ENCODE measurements at places on chromosomes 6 and 20.

DNA sequence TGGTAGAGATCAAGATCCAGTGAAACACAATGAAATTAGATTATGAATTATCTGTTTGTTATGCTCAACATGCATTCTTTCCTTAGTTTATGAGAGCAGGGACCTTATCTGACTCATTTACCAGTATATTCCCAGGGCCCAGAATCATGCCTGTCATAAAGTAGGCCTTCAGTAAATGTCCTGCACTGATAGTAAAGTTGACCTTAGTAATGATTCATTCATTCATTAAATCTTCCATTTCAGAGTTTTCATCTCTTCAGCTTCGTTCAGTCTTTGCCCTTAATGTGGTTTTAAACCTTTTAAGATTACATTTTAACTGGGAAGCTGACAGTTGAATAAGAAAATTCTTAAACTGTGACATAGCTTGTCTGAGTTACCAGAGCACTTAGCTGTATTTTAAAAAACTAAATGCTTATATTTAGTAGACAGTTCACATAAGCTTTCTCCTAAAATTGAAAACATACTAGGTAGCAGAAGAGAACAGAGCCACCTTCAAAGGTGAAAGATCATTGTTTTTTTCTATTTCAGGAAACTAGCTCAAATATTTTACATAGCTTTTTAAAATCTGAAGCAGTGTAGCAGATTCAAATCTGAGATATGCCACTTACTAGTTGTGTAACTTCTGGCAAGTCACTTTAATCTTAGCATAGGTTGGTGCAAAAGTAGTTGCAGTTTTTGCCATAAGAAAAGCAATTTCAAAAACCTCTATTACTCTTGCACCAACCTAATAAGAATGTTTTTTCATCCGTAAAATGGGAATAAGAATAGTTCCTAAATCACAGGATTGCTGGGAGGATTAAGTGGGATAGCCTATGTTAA is 41.4 kb downstream of the MCM8 start:
- no peak for DNase-seq

- DNase-seq, result no peak
Measured at GRCh38 chr20:50141018-50141675, 12.4 kb downstream of the PEDS1 start.

GRCh38 chr6:133820208-133820607 is 68.7 kb upstream of the TCF21 start:
- DNase-seq, result no peak

GRCh38 chr6:158222066-158222465 is 53.9 kb downstream of the GTF2H5 start:
- no peak for DNase-seq

DNA sequence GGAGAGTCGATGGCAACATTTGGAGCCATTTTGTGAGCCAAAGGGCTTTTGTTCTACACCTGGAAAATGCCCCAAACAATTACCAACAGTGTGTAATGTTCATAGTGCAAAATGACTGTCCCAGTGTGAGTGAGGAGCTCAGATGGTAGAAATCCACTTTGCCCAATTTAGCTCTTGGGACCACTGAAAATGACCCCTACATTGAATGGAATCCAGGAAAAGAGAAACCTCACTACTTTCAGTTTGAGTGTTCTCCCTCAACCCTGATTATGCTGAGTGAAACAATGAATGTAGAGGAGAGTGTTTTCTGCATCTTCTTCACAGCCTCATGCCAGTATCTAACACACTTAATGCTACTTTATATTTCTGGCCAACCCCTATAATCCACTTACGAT is 84.9 kb upstream of the NRN1 start:
- DNase-seq, result no peak

DNA sequence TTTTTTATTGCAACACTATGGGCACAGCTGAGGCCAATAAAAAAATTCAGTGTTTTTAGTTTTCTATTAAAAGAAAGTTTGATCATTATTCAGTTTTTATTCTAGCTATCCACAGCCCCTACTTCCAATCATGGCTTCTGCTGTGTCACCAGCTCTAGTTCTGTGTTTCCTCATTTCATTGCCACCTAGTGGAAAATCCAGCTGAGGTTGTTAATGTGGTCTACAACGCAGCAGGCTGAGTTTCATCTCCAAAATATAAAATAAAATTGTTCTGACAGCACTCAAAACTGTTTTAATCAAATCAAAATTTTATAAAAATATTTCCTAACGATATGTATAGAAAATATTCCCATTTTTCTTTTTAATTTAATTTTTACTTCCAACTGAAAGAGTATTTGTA is 13.6 kb downstream of the COL9A1 start:
- DNase-seq, result no peak

Data from HTR-8/SVneo (cell line).